NCI-H748 treated with DMSO at 0.1 percent for 48 hours (cell line): ENCODE measurements at places on chromosomes 4 and X.

DNA sequence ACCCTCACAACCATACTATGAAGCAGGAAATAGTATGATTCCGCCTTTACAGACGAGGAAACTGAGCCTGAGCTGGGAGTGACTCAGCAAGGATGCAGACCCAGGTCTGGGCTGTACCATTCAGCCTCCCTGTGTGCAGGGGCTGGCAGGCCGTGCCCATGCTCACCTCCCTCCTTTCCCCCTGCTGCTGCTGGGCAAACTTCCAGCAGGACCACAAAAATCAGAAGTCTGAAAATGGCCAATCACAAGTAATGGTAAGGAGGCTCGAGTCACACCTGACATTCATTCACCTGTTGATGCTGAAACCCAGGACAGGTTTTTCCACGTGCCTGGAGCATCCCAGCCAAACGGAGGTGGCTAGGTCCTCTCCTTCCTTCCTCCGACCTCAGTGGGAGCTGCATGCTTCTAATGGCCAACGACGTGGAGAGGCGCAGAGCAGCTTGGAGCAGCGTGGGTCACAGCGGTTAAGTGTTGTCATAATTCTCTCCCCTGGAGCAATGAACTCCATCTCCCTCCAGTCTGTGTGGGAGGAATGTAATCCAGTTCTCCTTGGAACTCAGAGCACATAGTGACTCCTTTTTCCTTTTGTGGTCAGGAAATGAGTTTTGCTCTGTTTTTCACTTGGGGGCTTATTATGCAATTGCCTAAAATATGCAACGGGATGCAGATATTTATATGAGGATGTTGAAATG is 371.7 kb downstream of the BCOR start:
- no peak for DNase-seq

- DNase-seq = no peak
Measured at GRCh38 chr4:52595001-52595400, 64.1 kb downstream of the USP46 start.

- no peak for DNase-seq
Measured at GRCh38 chr4:126369076-126369475, 1054.3 kb downstream of the FAT4 start.

DNA sequence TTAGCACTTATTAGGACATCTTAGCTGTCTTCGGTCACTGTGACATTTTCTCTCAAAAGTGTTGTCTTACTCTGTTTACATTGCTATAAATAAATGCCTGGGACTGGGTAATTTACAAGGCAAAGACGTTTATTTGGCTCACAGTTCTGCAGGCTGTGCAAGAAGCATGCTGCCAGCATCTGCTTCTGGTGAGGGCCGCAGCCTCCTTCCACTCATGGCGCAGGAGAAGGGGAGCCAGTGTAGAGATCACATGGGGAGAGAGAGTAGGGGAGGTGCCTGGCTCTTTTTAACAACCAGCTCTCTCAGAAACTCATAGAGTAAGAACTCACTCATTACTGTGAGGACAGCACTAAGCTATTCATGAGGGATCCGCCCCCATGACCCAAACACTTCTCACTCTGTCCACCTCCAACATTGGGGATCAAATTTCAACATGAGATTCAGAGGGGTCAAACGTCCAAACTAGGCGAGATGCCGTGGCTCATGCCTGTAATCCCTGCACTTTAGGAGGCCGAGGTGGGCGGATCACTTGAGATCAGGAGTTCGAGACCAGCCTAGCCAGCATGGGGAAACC is 43.5 kb upstream of the HERC6 start:
- DNase-seq = no peak
